Activated CD8-positive, alpha-beta memory T cell treated with anti-CD3 and anti-CD28 coated beads for 1 hour (primary cell): ENCODE measurements at places on chromosomes 6 and 20.

- DNase-seq = no peak
These were observed 476.5 kb upstream of the MAP3K7 start for GRCh38 chr6:91063362-91063761.

DNA sequence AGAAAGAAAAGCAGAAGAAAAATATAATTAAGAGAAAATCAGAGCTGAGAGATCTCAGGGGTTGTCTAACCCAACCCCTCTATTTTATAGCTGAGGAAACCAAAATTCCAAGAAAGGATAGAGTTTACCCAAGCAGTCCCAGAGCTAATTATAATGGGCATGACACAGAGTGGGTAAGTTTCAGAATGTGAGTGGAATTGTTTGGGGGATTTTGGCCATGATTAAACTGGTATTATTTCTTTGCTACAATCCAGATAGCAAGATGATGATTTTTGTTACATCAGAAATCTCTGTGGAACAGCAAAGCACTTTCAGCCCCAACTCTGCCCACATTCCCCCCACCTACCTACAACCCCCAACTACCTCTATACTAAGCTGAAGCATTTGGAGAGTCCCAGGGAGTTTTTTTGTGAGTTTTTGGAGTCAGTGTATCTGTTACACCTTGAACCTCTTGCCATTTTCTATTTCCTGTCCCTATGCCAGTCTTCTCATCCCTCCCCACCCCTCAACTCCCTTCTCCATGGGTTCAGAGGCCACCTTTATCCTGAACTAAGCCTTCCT is 24.7 kb downstream of the POFUT1 start:
- no peak for DNase-seq

DNA sequence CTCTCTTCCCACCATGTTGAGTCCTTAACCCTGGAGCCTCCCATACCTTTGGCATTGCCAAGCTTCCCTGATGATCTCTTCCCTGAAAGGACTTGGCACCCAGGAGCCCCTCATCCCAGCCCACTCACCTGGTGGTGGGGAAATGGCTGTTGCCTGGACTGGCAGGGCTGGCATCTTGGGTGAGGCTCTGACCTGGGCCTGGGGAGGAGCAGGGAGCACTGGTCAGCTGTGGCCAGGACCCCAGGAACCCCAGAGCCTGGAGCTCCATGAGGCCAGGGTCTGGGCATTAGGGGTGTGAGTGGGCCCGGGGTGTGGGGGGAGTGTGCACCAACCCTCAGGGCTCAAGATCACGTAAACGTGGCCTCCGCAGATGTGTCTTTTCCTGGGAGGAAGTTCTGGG is 9.5 kb downstream of the SDCBP2 start:
- DNase-seq = no peak

DNA sequence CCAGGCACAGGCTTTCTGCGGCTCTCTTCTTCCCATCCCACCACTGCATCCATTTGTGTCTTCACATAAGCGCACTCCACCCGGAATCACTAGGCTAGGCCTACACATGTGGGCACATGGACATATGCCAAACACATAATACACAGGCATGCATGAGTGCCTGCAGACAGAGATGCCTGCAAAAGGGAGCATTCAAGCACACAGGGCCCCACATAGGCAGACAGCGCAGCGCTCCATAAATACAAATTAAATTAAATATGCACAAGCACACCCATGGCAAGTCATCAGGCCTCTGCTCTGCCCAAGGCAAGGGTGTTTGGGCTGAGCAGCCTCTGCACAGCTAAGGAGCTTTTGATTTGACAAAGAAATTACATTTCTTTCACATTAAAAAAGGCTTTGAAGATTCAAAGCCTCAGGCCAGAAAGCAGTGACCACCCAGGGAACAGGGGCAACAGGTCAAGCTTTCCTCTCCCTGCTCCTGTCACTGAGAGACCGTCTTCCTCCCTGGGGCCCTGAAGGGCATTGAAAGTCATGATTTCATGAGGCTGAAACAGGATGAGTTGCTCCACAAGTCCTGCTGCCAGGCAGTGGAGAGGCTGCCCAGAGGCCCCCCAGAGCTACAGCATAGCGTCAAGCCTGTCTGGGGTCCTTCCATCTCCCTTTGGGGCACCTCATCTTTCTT is 134.2 kb upstream of the LRFN2 start:
- DNase-seq = no peak

DNA sequence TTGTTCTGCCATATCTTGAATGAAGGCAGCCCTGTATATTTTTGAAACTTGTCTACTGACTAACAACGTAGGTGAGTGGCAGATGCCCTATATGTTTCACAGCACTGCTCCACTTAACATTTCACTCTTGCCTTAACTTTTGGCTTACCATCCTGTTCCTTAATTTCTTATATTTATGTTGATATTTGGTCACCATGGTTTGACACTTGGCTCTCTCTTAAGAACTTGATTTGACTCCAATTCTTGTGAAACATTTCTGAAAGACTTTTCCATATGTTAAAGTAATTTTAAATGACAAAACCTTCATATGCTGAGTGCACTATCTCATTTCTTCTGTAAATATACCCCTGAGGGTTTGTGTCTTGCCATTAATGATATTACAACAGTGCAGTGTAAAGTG is 434.3 kb upstream of the IMPG1 start:
- DNase-seq = no peak
